Osteoblast (primary cell): ENCODE measurements at places on chromosomes 5 and 9.

GRCh38 chr5:158691631-158692255 is 408.0 kb downstream of the EBF1 start:
- no peak for DNase-seq

- DNase-seq, result no peak
Measured at GRCh38 chr5:1987471-1987870, 104.7 kb upstream of the IRX4 start.

- DNase-seq, result peak; percentile 13
Measured at GRCh38 chr5:174609116-174609515, 115.3 kb upstream of the MSX2 start.

DNA sequence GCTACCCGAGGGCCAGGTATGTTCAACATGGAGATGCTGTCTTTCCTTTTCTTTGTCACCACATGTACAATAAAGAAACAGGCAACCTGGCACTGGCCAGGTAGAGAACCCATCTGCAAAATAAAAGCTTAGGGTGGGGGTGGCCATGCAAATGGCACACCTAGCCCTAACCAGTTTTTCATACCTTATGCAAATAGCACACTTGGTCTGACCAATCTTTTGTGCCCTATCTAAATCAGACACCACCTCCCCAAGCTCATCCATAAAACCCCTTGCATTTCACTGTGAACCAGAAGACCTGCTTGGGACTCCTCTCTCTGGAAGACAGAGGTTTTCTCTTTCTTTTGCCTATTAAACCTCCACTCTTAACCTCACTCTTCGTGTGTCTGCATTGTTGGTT is 33.9 kb downstream of the JAKMIP2 start:
- no peak for DNase-seq
